ENCODE measurements at places on chromosomes 16 and 17.
A peak's percentile ranks its signal among the peaks of the same experiment; 100 is the strongest.

- DNase-seq = no peak
Measured at GRCh38 chr17:33803686-33804085, 451.4 kb upstream of the CCL2 start.

GRCh38 chr17:83080858-83081683 is 1.7 kb downstream of the METRNL start:
- no peak for DNase-seq

- DNase-seq = no peak
Measured at GRCh38 chr17:29769225-29769624, 146.5 kb upstream of the CORO6 start.

GRCh38 chr17:44324571-44325275 is at the start of gene SLC25A39:
SLC25A39 (minus strand) TSS chr17:44324823; CDS start chr17:44323562, 1,261 bp downstream.
- DNase-seq = peak; percentile 92

DNA sequence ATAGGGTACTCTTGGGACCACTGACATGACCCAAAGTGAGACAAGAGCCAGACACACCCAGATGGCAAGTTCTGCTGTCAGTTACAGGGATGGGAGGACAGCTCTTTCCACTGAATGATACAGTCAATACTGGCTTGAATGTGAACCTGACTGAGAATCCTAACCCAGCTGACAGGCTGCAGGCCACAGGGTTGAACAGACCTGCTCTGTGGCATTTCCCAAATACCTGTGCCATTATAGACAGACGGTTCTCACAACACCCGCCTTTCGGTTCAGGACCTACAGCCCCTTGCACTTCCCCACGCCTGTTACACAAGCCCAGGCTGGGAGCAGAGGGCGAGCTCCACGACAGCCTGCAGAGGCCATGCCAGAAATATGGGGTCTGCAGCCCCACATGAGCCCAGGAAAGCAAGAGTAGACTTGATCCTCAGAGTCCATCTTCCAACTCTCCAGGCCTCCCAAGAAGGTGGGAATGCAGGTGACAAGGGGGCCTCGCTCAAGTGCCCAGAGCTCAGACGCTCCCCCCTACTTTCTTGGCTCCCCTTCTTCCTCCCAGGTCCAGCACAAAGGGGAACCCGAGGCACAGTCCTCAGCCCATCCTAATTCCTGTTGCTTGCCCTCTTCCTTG is 314.3 kb downstream of the SOX9 start:
- no peak for DNase-seq

GRCh38 chr16:89395150-89396142 is 94.9 kb downstream of the ANKRD11 start:
- no peak for DNase-seq

DNA sequence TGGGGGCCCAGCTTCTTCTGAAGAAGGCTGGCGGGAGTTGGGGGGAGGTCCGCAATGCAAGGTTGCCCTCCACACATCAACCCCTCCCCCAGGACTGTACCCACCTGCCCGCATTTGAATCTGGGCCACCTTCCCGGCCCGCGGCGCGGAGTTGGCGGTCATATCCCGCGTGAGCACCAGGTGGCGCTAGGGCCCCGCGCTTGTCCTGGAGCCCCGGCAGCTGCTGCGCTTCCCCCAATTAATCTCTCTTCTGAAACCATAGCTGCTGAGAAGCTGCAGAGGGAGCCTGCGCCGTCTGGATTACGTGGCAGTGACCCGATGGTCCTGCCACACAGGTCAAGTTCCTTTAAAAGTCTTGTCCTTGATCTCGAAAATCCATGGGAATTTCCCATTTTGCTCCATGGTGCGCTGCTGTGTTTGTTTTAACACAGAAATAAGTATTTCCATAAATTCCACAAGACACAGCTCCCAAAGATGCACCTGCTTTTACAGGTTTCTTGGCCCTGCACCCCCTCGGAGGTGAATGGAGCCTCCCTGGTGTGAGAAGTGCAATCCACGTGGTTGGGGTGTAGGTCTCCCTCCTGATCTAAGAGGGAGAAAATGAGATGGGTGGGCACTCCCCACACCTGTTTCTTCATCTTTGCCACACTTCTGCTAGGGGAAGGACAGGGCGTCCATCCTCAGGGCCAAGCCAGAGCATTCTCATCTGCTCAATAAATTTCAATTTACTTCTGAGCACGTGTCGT is 22.1 kb downstream of the COX4I1 start:
- DNase-seq = peak; percentile 82

- DNase-seq = no peak
Measured at GRCh38 chr17:63880706-63881105, 1.0 kb downstream of the GH2 start.

DNA sequence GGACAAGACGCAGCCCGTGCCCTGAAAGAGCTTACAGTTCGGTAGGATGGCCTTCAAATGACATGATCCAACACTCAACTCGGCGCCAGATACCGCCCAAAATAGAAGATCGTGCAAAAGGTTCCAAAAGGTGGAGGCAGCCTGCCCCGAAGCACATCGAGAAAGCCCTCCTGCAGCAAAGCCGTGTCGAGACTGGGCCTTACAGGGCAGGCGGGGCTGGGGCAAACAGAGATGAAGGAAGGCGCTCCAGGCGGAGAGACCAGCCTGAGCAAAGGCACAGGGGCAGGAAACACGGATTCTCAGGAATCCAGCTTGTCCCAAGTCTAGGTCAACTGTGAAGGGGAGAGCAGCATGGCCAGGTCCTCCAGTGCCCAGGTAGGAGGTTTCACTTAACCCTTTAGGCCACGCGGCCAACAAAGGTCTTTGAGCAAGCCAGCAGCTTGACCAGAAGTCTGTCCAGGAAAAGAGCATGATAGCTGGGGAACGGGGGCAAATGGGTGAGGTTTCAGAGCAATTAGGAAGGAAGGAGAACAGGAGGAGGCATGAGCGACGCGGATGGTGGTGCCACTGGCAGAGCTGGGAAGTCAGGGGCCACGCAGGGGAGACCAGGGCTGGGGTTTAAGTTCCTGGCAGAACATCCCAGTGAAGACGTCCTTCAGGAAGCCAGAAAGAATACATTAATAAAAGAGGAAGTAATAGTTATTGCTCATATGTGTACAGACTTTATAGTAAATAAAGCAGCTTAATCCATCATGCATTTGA is 21.2 kb upstream of the EIF1 start:
- DNase-seq = no peak

GRCh38 chr17:29567304-29567553 is 392 bp upstream of the ABHD15 start:
- DNase-seq = no peak

DNA sequence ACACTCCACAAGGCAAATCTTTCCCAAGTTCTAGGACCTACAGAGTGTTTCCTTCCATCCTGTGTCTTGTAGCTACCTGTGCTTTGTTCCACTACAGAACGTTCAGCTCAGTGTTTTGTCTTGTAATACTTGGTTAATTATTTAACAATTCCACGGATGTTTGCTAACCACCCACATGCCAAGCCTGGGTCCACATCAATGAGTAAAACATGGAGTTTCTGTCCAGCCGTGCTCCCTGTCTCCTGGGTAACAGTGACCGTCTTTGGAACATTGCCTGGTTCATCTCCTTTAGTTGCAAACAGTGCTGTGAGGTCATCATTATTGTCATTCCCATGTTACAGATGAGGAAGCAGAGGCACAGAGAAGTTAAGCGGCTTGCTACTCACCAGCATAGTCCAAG is 41.3 kb downstream of the IRF8 start:
- no peak for DNase-seq

DNA sequence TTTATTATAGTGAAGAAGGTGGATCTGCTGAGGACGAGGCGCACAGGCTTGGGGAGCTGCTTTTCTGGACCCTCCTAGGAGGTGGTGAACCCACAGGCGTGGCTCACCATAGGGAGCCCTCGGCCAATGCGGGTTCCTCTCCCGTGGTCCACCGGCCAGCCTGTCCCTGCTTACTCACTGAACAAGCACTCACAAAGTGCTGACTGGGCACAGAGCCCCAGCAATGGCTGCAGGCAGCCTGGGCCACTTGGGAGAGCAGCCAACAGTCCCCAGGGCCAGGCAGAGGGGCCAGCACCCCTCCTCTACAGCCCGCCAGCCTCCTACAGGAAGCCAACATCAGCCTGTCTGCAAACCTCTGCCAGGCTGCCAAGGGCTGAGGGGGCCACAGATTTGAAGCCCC is 19.1 kb upstream of the NCBP3 start:
- DNase-seq = no peak

- DNase-seq = no peak
Measured at GRCh38 chr16:55058576-55058975, 127.9 kb downstream of the IRX5 start.

DNA sequence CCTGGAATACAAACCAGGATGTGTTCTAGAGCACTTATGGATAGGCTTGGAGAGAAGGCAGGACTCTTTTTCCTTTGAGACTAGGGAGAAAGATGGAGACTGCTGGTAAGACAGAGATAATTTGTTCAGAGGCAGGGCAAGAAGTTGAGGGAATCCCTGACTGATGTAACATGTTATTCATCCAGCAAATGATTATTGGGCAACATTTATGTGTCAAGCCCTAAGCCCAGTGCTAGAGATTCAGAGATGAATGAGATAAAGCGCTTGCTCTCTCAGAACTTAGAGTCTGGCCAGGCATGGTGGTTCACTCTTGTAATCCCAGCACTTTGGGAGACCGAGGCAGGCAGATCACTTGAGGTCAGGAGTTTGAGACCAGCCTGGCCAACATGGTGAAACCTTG is 47.8 kb upstream of the NUFIP2 start:
- DNase-seq = no peak

DNA sequence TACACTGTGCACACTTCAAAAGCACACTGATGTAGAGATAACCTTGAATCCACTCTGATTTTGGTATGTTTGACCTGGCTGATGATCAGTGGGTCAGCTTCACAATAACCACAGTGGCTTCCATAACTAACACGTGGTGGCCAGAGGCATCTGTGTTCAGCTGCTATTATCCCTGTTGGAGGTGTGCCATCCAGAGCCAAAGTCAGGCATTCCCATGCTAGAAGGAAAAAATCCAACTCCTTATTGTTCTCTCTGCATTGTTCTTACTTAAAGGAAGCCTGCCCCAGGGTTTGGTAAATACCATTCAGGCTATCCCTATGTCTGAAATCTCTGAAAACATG is 127.3 kb upstream of the MON1B start:
- no peak for DNase-seq

DNA sequence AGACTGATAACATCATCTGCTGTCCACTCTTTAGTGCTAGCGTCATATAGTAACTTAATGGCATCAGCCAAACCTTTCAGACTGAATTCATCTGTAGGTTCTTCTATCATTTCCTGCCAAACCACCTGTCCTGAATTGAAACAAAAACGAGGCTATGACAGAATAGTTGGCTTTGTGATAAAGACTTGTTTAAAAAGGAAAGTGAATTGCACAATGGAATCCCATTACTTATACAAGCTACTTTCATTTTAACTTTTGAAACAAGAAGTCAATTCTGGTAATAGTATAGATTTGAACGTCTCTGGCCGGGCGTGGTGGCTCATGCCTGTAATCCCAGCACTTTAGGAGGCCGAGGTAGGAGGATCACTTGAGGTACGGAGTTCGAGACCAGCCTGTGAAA is 18.2 kb downstream of the LASP1NB start:
- no peak for DNase-seq

GRCh38 chr17:35341411-35341992 is 31.9 kb downstream of the SLFN11 start:
- peak; percentile 42 for DNase-seq

DNA sequence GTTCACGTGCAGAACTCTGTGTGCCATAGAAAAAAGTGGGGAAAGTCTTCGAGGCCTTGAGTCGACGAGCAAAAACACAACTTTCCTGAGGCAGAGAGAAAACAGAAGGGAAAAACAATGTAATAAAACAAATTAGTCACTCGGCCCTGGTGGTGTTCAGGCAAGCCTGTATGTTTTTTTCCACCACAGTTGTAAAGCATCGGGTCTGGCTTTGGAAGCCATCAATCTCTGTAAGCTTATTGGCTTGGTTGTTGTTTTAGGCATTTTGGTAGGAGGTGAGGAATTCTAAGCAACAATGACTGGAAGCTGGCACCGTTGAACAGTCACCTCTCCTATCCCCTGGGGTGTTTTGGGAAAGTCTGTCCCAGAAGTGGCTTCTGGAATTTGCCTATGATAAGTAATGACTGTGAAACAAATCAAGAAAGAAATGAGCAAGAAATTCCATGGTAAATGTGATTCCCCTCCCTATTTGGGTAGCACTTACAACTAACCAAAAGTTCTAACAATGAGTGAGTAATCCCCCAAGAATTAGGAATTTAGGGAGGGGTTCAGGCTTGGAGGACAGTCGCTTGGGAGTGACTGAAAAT is 2.8 kb downstream of the CDH13 start:
- no peak for DNase-seq

GRCh38 chr16:80932708-80933095 is 74.0 kb downstream of the CMC2 start:
- no peak for DNase-seq

DNA sequence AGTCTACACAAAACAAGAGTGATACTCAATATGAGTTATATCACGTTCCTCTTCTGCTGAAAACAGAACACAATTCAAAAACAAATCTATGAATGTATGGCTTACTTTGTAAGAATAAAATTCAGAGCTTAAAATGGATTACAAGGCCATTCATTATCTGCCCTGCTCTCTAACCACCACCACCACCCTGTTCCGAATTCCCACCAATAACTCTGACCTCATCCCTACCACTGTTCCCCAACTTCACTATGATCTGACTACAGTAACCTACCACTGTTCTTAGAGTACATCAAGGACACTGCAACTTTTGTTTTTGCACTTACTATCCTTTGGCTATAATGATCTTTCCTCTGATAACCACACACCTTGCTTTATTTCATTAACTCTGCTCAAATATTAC is 21.3 kb downstream of the FBXL20 start:
- no peak for DNase-seq

DNA sequence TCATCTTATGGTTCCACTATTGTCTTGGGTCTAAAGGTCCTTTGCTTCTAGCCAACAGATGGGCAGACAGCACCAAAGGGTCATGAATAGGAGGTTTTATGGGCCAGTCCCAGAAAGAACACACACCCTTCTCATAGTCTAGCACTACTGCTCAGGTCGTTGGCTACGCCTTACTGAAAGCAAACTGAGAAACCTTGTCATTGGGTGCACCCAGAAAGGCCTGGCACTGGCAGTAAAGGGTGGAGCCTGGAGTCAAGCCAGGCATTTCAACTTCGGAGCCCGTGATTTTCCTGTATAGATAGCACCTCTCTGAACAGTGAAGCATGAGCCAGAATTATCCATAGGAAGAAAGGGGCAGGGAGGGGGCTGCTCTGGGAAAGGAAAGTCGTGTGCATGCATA is 74.9 kb downstream of the VAT1L start:
- no peak for DNase-seq

All from effector memory CD8-positive, alpha-beta T cell (primary cell).